Effector memory CD4-positive, alpha-beta T cell (primary cell): ENCODE measurements at places on chromosomes 12 and 14.

DNA sequence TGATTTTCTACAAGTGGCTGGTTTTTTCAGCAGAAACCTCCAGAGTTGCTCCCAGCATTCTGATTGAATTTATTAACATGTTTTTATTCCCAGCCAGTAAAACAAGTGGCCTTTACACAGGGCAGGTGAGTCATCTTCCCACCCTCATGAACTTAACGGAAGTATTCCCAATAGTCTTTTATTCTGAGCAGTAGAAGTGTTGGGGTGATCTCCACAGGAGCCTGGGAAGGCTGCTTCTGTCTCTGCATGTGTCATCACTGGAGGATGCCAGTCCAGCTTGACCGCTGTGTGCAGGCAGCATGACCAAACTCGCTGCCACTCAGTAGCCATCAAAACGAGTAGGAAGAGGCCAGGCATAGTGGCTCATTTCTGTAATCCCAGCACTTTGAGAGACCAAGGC, 13.4 kb upstream of the DNAH10 start:
- DNase-seq, result no peak

GRCh38 chr12:64611341-64612284, 1.3 kb downstream of the RASSF3 start:
- DNase-seq, result no peak

- DNase-seq, result no peak
Observed at GRCh38 chr14:70696026-70696425, 54.3 kb downstream of the TTC9 start.

- DNase-seq, result no peak
Observed at GRCh38 chr14:24607081-24607480, 2.4 kb downstream of the GZMH start.

DNA sequence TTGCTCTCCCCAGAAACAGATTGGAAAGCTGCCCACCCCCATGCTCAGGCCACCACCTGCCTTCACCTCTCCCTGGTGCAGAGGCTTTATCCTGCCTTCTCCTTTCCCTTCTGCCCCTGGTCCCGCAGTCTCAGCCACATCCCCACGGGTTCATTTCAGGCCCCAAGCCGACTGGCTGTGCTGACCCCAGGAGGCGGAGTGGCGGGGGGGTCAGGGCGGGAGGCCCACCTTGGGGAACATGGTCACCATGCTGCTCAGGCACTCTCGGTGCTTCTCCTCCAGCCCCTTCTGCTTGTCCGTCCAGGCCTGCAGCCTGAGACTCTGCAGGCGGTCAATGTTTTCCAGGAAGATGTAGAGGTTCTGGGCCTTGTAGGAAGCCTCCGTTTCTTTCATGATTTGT, 6.9 kb downstream of the FAM186B start:
- no peak for DNase-seq

DNA sequence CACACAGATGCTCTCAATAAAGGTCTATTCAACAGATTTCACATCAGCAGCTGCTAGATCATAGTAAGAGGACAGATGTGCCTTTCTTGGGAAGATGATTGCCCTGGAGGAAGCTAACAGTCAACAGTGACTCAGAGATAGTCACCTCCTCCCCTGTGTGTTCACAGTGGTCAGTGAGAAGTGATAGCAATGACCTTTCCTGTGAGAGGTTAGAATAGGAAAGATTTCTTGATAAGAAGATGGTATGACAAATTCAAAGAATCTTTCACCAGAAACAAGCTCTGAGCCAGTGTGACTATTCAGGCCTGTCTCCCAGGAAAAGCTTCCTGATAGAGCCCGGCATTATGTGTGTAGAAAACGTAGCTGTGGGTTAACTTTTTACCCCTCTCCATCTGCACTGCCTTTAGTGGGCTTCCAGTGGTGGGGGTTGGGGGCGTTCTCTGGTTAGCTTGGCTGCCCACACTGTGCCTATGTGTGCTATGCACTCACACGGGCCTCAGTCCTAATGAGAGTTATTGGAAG, 66.4 kb upstream of the ARHGAP5 start:
- no peak for DNase-seq

- no peak for DNase-seq
Observed at GRCh38 chr14:95095996-95096395, 61.3 kb downstream of the DICER1 start.

DNA sequence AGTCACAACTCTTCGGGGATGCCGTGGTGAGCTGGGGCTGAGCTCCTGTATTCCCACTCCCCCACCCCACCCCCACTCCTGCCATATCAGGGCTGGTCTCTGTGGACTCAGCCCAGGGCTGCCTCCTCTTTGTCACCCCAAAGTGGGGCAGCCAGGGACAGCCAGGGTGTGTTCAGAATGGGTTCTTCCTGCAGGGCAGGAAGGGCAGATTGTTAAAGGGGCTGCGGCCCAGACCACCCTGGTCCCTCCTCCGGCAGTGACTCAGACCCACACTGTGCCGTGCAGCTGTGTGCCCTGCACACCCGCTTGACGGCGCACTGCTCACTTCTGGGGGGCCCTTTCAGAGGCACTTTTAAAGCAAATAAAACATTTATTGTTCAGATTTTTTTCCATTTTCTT, 9.3 kb downstream of the SLC48A1 start:
- no peak for DNase-seq

DNA sequence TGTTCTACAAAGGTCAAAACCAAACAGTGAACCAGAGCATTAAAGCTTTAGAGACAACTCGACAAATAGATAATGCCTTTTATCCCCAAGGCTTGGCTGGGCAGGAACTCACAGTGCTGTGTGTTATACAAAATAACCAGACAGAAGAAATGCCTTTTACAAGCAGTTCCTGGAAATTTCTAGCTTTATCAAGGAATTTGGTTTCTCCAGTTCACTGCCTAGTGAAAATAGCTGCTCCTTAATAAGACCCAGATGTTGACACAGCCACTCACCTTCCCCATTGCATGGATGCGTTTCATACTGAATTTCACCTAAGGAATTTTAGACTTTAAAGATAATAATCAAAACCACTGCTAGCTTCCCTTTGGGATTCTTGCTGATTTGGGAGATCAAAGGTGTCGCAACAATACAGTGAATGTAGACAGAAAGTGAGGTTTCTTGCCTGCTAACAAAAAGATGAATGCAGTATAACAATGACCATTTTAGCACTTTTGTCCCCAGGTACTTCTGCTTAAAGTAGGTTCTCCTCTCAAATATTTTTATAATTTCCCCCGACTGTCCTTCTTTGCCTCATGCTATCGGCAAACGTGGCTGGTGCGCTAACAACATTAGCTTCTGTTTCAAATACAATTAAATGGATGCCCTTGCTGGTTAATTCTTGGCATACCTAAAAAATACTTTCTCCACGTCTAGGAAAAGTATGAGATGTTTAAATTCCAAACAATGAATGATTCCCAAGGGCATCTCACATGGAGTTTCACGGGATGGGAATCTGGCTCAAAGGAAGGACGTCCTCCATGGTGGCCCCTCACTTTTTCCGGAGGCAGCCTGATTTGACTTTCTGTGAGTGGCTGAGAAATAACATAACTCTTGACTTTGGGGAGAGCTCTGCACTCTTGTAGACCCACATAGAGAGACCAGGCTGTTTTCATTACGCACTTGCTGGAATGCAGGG, 162.4 kb downstream of the C12orf75 start:
- no peak for DNase-seq

GRCh38 chr14:54774824-54775223, 127.8 kb downstream of the GCH1 start:
- no peak for DNase-seq
